ENCODE measurements at places on chromosomes 6 and 20.

- DNase-seq, result no peak
Observed at GRCh38 chr20:49288784-49289696, 11.2 kb upstream of the ZNFX1 start.

DNA sequence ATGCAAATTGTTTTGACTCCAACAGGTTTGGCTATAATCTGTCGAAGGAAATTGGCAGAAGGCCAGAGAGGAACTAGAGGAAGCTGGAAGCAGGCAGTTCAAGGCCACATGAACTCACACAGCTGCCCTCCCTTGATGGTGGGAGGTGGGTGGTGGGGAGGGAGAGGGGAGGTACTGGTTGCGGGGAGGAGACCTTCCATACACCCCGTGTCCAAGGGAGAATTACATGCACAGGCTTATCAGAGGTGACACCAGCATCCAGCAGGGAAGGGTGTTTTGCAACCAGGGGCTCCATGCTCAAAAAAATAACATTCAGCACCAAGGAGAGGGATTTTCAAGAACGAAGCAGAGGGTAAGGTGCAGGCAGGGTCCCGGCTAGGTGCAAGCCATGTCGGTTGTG lies 9.1 kb downstream of the PRND start:
- peak; percentile 92 for DNase-seq

DNA sequence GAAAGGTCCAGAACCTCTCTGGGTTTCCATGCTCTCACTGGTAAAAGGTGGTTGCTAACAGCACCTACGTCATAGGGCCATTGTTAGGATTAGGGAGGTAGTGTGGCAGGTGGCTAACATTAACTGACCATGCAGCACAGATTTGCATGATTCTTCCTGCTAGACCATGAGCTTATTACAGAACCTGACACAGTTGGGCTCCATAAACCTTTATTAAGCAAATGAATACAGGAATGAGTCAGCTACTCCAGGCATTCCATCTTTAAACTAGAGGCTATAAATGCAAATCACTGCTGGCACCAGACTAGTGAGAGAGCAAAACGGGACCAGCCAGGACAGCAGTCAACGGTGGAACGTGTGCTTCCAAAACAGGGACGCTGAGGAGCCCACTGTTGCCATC lies 440.1 kb downstream of the PTPRT start:
- DNase-seq, result no peak

DNA sequence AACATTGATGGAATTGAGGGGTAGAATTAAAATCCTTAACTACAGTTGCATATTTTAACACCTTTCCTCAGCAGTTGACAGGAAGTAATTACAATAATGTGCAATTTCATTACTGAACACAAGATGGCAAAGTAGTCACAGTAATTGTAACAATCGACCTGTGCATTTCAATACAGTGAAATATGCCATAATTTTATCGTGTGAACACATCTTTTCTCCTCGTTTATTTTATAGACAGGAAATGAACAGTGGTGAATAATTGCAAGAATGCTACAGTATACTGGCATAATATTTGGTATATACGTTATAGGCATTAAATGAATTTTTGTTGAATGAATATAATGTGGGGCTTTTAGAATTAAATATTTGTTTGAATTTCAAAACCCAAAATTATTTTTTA lies 25.0 kb downstream of the CYB5R4 start:
- peak; percentile 52 for DNase-seq

DNA sequence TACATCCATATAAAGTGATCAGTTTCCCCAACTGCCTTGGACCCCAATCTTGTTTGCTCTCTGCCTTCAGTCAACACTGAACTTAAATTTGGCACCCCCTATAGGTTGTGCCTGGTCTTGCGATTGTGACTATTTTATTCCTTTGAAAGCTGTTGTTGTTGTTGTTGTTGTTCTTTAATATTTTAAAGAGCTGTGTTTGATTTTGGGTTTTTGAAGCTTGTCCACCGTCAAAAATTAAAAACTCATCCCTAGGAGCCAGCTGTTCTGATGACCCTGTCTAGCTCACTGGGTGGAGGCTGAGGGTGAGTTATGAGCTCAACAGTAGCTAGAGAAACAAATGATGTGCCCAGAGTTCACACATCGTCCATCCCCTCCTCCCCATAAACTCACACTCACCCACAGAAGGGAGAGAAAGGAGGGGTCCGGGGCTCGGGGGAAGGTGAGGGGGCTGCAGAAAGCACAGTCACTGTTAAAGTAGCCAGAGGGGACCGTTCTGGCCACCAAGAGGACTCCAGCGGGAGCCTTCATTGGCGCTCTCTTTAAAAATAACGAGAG lies 4.0 kb downstream of the SIM1 start:
- no peak for DNase-seq

- no peak for DNase-seq
Observed at GRCh38 chr6:20006037-20006436, 168.9 kb downstream of the ID4 start.

DNA sequence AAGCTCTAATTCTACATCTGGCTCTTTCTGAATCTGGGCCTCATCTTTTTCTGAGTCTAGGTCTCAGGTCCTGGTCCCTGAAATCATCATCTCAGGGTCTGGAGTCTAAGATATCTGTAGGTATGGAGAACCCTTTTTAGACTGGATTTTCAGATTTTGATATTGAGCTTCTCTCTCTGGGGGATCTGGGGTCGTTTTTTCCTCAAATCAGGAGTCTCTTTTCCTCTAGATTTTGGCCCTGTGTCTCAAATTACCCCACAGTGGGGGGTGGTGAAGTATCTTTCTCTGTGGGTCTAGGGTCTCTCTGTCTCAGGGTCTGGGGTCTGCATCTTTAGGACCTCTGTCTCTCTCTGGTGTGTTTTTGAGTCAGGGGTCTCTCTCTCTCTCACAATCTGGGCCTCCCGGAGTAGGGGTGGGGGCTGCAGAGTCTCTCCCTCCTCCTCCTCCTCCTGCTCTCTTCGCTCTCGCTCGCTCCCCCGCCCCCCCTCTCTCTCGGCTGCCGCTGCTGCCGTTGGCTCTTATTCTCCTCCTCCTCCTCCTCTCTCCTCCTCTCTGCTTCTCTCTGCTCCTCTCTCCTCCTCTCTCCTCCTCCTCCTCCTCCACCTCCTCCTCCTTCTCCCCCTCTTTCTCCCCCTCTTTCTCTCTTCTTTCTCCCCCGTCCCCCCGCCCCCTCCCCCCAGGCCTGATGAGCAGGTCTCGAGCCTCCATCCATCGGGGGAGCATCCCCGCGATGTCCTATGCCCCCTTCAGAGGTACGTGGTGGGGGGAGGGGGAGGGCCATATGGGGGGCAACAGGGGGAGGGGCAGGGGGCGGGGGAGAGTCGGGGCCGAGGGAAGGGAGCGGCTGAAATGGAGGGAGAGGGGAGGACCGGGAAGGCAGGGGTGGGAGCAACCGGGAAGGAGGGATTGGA lies at the start of gene SYNGAP1:
TSS of gene SYNGAP1 (plus strand) at position 486 of the 911 bp plus-strand sequence. CDS start at position 686, 200 bp downstream.
- DNase-seq, result peak; percentile 30

- no peak for DNase-seq
Observed at GRCh38 chr6:112839525-112839961, 492.4 kb downstream of the RFPL4B start.
